Subcutaneous adipose tissue (tissue), 4 donors: ENCODE measurements at places on chromosomes 3 and 15. TPM values are rescaled to one million over a fixed set of nuclear protein-coding genes. Genes with fewer than 3 reads are reported as not detected.

Gene DZIP3
- total RNA-seq = 8.9 TPM

Gene EPHB3
- total RNA-seq = not detected

Gene THBS1
- 95.5 TPM for total RNA-seq

Gene ITIH4
- total RNA-seq = 5.8 TPM
